Stimulated activated CD8-positive, alpha-beta memory T cell treated with anti-CD3 and anti-CD28 coated beads, Interleukin-4, amount 100 ng/mL, for 1 hour (primary cell): ENCODE measurements at places on chromosomes 4 and X.

DNA sequence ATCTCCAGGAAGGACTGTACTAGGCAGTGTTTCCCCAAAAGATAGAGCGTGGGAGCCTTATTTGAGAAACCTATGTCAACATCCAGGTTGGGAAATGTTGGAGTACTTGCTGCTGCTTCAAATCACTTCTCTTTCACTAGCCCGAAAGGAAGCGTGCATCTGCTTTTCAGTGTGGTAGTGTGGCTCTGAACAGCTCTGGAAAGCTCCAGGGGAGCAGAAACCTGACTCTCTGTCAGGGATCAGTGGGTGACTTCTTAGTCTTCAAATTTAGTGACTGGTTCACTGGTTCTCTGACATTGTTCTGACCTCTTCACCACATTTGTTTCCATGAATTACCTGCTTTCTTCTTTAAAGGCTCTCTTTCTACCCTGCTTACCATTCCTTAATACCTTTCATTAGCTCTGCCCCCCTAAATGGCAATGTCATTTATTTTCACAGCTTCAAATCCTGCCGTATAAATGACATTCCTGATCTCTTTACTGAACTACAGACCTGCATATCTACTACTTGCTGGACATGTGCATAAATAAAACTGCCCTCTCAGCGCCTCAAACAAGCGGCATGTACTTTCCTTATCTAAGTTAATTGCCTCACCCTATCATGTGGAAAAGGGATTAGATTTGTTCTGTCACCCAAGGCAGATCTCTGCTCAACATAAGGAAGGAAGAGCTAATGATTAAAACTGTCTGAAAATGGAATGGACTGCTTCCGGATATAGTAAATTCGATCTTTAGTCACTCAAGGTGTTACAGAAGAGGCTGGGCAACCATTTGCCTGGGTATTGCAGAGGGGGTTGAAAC, 37.0 kb downstream of the DLG3 start:
- no peak for DNase-seq

DNA sequence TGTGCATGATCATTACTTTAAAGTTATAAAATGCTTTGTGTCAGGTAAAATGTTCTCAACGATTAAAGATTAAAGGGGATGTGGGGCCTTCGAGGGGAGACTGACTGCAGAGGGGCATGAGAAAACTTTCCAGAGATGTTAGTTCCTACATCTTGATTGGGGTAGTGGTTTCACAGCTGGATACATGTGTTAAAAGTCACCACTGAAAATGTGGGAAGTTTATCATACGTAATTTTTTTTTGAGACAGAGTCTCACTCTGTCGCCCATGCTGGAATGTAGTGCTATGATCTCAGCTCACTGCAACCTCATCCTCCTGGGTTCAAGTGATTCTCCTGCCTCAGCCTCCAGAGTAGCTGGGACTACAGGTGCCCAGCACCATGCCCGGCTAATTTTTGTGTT, 79.5 kb downstream of the RBM47 start:
- no peak for DNase-seq

GRCh38 chrX:36961590-36961989, 46.6 kb upstream of the FAM47C start:
- DNase-seq = no peak

DNA sequence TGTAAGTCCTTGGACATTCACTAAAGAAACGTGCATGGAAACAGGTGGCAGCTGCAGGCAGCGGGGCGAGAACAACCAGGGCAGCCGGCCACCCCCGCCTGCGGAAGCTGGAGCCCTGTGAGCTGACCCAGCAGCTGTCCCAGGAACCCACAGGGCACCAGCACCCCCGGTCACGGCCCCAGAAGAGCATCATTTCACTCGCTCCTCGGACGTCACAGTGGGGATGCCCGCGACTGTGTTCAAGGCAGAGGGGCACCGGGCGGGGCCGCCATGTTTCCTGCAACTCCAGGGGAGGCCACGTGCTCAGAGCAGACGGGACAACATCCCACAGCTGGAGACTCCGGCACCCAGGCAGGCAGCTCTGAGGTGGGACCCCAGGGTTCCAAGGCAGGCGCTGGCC, 45.0 kb upstream of the CPLX1 start:
- DNase-seq = no peak

- no peak for DNase-seq
Observed at GRCh38 chr4:22514481-22514880, 1.4 kb downstream of the ADGRA3 start.

- no peak for DNase-seq
Observed at GRCh38 chrX:9576059-9576458, 111.2 kb downstream of the TBL1X start.

GRCh38 chrX:47743504-47743903, 84.5 kb upstream of the UXT start:
- no peak for DNase-seq

GRCh38 chr4:153261461-153261860, 57.2 kb downstream of the TRIM2 start:
- DNase-seq = no peak

DNA sequence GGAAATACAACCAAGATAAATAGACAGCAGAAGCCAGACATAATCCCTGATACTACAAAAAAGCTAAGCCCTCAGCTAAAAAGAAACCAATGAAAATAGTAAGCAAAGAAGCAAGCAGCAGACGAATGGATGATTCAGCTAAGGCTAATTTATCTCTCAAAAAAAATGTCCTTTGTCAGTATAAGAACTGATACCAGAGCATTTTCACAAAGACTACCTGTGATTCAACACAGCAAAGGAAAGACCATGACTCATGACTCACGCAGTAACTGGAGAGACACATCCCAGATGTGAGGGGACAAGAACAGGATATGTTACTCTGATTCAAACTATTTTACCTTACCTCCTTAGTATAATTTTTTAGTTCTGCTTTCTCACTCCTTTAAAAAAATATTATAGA, 22.7 kb upstream of the TMPRSS11F start:
- DNase-seq = no peak

DNA sequence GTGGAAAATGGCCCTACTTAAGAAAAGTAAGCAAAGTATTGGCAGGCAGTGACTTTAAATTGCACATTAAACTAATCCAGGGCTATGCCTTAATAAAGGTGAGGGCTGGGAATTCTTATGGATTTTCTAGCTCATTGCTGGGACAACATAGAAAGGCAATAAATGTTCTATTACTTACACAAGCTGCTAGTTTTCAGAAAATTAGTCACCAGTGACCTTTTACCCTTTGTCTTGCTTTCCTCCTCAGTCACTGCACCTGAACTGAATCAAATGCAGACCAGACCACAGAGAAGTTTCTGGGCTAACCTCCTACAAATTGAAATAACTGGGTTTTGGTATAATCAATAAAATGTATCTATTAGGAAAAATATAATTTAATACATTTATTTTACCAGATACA, 694.4 kb upstream of the FAM241A start:
- no peak for DNase-seq

DNA sequence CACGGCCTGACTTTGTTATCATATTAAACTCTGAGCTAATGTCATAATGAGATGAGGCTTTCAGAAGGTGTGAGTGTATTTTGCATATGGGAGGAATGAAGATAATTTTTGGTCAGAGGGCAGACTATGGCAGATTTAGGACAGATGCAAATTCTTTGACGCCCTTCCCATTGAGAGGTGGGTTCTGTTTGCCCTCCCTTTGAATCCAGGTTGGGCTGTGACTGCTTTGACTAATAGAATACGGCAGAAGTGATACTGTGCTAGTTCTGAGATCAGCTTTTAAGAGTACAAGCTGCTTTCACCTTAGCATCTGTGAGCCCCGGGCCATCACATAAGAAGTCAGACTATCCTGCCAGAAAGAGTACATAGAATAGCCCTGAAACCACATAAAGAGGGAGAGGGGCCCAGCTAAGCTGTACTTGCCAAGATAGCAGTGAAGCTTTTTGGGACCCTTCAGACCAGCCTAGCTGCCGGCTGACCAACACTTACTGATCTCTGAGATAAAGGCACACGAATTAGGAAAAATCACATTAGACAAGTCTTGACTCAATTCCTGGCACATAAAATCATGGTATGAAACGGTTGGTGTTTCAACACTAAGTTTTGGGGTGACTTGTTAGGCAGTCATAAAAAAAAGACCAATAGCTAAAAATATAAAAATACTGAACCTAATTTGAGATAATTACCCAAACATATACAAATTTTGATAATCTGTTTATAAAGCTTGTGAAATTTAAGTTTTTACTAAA, 166.7 kb upstream of the SH3RF1 start:
- no peak for DNase-seq

- no peak for DNase-seq
Observed at GRCh38 chr4:41568363-41568762, 30.4 kb downstream of the LIMCH1 start.

DNA sequence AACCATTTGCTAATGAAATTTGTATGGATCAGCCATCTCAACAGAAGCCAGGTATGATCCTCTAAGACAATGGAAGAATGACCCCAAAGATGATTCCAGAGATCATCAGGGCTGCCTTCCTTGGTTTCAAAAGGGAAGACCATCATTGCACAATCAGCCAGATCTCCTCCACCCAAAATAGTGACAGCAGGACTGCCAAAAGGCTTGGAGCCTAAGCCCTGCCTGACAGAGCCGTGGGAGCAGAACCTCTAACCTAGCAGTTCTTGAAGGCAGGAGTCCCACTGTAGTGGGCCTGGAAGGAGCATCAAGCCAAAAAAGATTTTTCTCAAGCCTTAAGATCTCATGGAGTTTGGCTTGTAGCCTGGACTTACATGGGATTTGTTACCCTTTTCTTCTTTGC, 226.0 kb downstream of the RASL11B start:
- DNase-seq = no peak

GRCh38 chrX:95156566-95156965, 1482.6 kb downstream of the FAM133A start:
- no peak for DNase-seq

GRCh38 chrX:121308276-121308805, 260.9 kb downstream of the GLUD2 start:
- no peak for DNase-seq

DNA sequence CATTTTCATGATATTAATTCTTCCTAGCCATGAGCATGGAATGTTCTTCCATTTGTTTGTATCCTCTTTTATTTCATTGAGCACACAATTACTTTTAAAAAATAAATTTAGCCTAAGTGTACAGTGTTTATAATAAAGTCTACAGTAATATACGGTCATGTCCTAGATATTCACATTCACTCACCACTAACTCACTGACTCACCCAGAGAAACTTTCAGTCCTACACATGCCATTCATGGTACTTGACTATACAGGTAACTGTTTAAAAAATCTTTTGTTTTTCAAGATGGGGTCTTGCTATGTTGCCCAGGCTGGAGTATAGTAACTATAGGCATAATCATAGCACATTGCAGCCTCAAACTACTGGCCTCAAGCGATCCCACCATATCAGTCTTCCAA, 348.1 kb downstream of the RAPGEF2 start:
- no peak for DNase-seq

DNA sequence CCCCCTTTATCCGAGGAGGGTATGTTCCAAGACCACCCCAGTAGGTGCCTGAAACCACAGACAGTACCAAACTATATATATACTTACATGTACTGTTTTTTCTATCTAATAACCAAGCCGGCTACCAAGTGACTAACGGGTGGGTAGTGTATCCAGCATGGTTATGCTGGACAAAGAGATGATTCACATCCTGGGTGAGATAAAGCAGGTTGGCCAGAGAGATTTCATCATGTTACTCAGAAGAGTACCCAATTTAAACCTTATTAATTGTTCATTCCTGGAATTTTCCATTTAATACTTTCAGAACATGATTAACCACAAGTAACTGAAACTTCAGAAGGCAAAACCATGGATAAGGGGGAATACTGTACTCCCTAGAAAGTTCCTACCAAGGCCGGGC, 46.5 kb downstream of the RFC1 start:
- DNase-seq = no peak

DNA sequence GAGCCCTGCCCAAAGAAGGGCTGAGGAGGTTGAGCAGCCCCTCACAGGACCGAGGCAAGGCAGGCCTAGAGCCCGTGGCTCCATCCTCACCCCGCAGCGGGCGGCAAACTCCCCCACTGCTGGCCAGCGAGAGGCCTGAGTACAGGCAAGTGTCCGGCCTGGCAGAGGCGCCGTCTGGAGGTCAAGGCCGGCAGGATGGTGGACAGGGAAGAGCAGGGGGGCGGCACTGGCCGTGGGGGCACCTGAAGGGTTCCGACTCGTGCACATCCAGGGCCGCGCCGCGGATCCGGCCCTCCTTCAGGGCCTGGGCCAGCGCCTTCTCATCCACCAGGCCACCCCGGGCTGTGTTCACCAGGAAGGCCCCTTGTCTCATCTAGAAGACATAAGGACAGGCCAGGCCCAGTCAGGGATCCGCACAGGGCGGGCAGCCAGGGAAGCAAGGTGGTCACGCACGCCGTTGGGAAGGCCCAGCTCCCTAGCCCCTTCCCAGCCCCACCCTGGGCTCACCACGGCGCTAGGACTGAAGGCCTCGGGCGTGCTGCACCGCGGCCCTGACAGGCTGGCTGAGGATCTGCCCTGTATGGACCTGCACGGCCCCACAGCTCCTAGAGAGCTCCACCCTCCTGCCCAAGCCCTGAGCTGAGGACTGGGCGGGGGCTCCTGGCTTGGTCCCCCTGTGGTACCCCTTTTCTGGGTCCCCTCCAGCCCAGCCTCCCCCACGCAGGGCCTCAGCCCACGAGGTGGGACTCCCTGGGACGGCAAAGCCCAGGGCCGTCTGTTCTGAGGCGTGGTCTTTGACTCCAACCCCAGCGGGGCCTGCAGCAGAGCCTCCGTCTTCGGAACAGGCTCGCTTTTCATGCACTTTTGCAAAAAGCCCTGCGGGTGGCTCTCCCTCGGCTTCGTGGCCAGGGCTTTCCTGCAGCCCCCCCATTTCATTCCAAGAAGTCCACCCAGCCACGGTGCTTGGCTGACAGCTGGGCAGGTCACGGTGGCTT, 34.5 kb downstream of the CTBP1 start:
- no peak for DNase-seq

DNA sequence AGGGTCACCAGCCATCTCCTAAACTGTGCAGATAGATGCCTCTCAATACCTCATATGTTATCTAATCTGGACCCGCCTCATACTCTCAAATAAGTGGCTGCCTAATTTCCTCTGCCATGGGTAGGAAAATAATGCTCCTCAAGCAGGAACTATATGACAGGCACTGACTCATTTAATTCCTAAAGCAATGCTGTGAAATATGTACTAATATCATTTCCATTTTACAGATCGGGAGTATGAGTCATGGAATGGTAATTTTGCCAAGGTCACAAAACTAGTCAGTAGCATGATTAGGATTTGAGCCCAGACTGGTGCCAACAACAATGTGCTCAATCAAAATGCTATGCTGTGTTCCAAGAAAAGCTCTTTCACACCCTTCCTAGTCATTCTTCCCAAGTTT, 3.0 kb upstream of the NXT2 start:
- no peak for DNase-seq

GRCh38 chr4:43089730-43090129, 197.2 kb downstream of the GRXCR1 start:
- no peak for DNase-seq

DNA sequence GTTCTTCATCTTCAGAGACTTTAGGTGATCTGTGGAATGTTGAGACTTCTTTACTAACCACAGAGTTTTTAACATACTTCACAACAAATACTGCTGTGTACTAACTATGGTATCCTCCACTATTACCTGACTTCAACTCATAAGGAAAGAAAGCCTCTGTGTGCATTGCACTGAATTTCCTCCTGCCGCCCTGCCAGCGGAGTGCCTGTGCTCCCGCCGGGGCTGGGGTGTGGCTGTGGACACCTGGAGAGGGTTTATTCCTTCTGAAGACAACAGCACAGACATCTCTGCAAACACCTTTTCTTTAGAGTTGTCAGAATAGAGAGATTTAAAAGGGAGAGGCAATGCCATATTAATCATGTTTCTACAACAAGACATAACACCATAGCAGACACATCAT, 63.3 kb downstream of the FAT1 start:
- DNase-seq = no peak

- DNase-seq = no peak
Observed at GRCh38 chr4:176123710-176124407, 58.2 kb downstream of the WDR17 start.
